ENCODE measurements at places on chromosomes 1 and 21. TPM values are rescaled to one million over a fixed set of nuclear protein-coding genes. Genes with fewer than 3 reads are reported as not detected.

DNA sequence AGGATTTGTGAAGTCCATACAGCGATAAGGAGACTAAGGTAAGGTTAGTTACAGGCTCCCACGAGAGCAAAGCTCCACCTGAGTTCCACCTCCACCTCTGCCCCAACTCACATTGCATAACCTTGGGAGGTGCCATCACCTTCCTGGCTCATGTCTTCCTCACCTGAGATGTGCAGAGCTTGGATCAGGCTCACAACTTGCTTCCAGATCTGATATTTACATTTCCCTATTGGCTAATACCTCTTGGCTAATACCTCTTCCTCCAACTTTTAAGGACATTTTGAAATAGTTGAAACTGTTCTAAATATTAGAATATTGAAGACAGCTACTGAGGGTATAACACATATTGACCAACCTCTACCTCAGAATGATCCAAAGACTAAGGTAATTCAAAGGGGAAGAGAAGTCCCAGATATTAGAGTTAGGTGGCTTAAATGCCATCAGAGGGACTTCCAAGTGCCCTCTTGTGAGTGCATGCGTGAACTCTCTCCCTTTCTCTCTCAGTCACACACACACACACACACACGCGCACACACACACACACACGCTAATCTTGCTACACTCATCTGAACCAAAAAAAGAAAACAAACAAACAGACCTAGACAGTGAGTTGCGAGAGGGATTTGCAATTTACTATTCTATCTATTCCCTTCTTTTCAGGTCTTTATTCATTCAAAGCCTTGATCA lies 134.3 kb downstream of the PLPP3 start:
- DNase-seq = no peak

- DNase-seq = peak; percentile 78
Observed at GRCh38 chr1:223652436-223652941, 13.0 kb downstream of the CAPN8 start.

GRCh38 chr21:39637197-39637970 lies 24.6 kb downstream of the B3GALT5 start:
- DNase-seq = no peak

DNA sequence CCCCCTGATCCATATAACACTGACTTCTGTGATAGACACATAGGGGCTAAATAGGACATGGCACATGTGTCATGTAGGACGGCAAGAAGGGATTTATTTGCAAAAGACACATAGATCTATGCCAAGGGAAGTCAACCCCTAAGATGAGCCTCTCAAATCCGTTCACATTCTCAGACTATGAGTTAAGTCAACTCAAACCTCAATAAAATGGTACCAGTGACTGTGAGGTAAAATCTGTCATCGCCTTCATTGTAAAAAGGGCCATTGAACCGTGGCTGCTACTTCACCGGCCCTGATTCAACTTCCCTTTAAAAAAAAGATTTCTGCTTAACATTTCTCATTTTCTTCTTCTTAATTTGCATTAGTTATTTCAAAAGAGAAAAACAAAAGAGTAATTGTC lies 144.0 kb downstream of the ZNF281 start:
- no peak for DNase-seq

GRCh38 chr1:17742583-17742982 lies 12.6 kb upstream of the ACTL8 start:
- DNase-seq = no peak

GRCh38 chr1:91699339-91699974 lies 186.5 kb downstream of the TGFBR3 start:
- DNase-seq = no peak

The FBLIM1 gene
- total RNA-seq = 127 TPM

The FAM72D gene
- total RNA-seq = 2.7 TPM

The B4GALT2 gene
- 99.1 TPM for total RNA-seq

The ADAMTS4 gene
- total RNA-seq = 1.3 TPM
